ENCODE measurements at places on chromosomes 7 and 10.

GRCh38 chr10:121942749-121943416, 15.1 kb upstream of the ATE1 start:
- peaks cover 10% of the 10 kb centered on the region for H3K4me1 ChIP-seq
- no peaks in the 10 kb centered on the region for H3K27me3 ChIP-seq
- DNase-seq, result no peak
- H3K36me3 ChIP-seq, result no peaks in the 10 kb centered on the region

GRCh38 chr10:96482815-96483588, 30.7 kb downstream of the TLL2 start:
- DNase-seq, result no peak
- no peaks in the 10 kb centered on the region for H3K36me3 ChIP-seq
- H3K27me3 ChIP-seq, result no peaks in the 10 kb centered on the region
- H3K4me3 ChIP-seq, result no peak overlapping the region

- H3K36me3 ChIP-seq, result no peaks in the 10 kb centered on the region
- no peaks in the 10 kb centered on the region for H3K4me1 ChIP-seq
- H3K4me3 ChIP-seq, result no peak overlapping the region
- peaks cover 3% of the 10 kb centered on the region for H3K27me3 ChIP-seq
- H3K27ac ChIP-seq, result no peak overlapping the region
Observed at GRCh38 chr7:115477193-115477651, 553.3 kb downstream of the TFEC start.

DNA sequence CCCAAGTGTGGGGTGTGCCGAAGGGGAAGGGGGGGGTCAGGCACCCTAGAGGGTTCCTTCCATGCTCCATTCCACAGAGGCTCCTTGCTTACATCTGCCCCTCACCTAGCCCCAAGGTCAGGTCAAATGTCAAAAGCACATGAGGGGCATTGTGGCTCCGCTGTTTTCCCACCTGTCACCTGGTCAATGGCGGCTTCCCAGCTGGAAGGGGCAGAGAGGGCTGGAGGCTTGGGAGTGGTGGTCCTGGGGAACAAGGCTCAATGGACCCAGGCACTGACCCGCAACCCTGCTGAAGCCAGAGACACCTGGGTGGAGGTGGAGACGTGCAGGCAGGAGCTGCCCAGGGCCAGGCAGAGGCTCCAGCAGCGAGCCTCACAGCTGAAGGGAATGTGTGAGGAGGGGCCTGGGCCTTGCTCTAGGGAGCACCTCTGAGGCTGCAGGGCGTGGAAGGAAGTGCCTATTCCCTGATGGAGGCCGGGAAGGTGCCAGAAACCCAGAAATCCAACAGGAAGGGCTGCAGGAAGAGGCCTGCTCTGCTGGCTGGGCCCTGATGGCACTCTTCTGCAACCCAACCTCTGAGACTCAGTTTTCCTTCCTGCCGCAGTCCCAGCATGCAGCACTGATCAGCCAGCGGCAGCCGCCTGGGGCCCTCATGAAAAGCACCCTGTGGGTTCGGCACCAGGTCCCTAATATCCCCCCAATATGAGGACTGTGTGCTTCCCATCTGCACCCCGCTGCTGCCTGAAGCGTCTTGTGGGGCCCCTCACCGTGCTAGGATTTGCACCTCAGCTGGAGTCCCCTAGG, 16.0 kb downstream of the RASGEF1A start:
- peaks cover 20% of the 10 kb centered on the region for H3K27me3 ChIP-seq
- DNase-seq, result no peak

DNA sequence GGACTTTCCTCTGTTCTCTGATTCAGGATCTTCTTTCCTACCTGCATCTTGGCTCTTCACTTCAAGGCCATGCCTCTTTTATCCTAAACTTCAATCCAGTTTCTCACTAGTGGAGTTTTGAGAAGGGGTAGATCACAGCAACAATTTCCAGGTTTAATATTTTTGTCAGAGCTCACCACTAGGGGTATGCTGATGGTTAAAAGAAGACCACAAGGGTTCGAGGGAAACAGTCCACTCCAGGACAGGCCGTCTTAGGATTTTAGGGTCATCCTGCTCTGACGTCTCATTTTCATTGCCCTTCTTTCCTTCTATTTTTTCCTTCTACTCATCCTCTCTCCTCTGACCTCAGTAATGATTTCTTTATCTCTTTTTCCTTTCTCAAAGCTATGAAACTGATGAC, 11.3 kb downstream of the STAG3 start:
- H3K36me3 ChIP-seq, result no peaks in the 10 kb centered on the region
- H3K4me3 ChIP-seq, result no peak overlapping the region
- DNase-seq, result no peak
- no peak overlapping the region for H3K27ac ChIP-seq
- H3K27me3 ChIP-seq, result peaks cover 1% of the 10 kb centered on the region

- H3K27ac ChIP-seq, result no peak overlapping the region
- H3K4me1 ChIP-seq, result no peaks in the 10 kb centered on the region
- no peak for DNase-seq
- H3K4me3 ChIP-seq, result no peak overlapping the region
Observed at GRCh38 chr10:49277973-49278372, 21.0 kb upstream of the C10orf71 start.

DNA sequence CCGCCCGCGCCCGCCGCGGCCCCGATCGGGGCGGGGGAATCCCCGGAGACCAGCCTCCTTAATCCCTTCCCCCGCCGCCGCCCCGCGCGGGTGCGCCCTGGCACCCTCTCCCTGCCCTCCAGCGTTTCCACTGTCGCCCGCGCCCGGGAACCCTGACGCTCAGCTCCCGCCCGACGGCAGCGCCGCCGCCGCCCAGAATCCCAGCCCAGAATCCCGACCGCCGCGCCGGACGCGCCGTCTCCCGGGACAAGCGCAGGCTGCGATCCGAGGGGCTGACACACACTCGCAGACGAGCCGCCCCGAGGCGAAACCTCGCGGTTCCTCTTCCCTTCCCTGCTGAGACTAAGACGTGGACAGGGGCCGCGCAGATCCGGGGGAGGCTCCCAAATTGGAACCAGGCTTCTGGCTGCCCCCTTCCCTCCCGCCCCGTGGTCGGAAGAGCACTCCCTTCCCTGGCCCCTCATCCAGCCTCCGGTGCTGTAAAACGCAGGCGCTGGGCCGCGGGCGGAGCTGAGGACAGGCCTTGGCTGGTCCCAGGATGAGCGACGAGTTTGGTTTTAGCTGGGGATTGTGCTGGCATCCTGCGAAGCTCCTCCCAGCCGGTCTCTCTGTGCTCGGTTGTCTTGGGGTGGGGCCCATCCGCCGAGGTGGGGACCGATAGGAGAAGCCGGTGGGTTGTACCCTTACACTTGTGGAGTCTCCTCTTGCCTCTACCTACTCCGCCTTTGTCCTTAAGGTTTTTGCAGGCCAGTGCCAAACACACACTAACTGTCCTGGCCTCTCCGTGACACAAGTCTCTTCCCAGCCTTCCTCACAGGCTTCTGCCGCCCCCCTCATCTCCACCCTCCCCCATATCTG, 1.1 kb downstream of the MARVELD1 start:
- no peak overlapping the region for H3K4me3 ChIP-seq
- no peak for DNase-seq
- no peaks in the 10 kb centered on the region for H3K27me3 ChIP-seq
- peaks cover 27% of the 10 kb centered on the region for H3K4me1 ChIP-seq
- H3K27ac ChIP-seq, result no peak overlapping the region

DNA sequence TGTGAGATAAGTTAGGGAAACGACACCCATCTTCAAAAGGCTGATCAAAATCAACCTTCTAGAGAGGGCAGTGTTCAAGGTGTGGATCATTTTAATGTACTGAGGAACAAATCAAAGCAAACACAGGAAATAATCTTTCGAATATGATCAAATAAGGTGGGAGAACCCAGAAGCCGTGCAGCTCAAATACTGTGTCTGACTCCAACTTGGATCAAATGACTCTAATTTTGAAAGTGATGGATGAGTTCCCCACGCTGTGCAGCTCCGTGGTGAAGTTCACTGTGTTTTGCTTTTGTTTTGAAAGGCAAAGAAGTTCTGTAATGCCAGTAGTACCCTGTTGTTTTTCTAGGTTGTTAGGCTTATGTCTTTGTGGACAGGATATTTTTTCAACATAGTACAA, 250.9 kb downstream of the SFMBT2 start:
- no peak overlapping the region for H3K27ac ChIP-seq
- H3K4me3 ChIP-seq, result no peak overlapping the region
- H3K4me1 ChIP-seq, result no peaks in the 10 kb centered on the region
- no peaks in the 10 kb centered on the region for H3K36me3 ChIP-seq

DNA sequence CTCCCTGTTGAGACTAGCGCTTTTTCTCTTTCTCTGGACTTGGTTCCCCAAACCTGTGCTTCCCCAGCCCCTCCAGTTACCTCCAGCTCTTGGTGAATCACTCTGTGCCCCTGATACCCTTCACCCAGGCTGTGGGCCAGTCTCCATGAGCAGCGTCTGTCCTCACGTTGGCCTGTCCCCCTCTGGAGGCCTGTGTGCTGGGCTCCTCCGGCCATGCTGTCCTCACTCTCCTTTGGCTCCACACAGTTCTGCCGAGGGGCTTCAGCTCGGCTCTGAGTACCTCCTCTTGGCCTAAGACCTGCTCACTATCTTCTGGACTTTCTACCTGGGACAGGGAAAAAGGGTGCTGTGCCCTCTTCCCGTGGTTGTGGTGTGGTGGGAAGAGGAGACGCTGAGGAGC, 140.2 kb upstream of the TNS3 start:
- H3K36me3 ChIP-seq, result no peaks in the 10 kb centered on the region
- peaks cover 75% of the 10 kb centered on the region for H3K4me1 ChIP-seq
- H3K27ac ChIP-seq, result no peak overlapping the region
- no peak overlapping the region for H3K4me3 ChIP-seq
- H3K27me3 ChIP-seq, result no peaks in the 10 kb centered on the region
- DNase-seq, result no peak
